ENCODE measurements at places on chromosomes 3 and 15.

DNA sequence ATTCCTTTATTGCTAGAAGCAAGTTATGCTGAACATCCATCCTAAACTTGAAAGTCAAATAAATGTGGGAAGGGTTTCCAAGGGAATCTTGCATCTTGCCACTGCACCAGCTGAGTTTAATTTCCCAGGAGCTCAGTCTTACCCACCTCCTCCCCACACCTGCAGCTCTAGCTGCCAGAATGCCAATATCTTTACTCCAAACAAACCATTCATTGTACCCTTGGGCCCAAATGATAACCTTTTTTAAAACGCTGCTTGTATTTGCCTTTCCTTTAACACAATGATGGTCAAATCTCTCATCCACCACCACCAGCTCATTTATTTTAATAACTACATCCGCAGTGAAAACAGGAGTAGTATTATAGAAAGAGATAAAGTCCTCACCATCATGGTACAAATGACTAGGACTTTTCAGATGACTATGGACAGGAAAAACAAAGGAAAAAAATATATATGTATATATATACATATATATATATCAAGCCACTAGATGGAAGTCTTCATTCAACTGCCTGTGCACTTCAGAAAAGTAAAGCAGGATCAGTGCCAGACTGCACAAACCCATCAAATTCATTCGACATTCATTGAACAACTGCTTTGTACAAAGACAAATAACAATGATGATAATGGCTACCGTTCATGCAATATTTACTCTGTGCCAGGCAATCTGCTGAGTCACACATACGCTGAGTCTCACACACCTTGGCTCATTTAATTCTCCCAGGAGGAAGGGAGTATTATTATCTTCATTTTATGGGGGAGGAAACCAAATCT, 44.0 kb downstream of the BFSP2 start:
- DNase-seq: no peak

DNA sequence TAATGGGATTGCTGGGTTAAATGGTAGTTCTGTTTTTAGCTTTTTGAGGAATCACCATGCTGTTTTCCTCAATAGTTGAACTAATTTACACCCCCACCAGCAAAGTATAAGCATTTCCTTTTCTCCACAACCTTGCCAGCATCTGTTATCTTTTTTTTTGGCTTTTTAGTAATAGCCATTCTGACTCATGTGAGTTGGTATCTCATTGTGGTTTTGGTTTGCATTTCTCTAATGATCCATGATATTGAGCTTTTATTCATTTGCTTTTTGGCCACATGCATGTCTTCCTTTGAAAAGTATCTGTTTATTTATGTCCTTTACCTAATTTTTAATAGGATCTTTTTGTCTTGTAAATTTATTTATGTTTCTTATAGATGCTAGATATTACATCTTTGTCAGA, 288.2 kb downstream of the EPHA6 start:
- no peak for DNase-seq

DNA sequence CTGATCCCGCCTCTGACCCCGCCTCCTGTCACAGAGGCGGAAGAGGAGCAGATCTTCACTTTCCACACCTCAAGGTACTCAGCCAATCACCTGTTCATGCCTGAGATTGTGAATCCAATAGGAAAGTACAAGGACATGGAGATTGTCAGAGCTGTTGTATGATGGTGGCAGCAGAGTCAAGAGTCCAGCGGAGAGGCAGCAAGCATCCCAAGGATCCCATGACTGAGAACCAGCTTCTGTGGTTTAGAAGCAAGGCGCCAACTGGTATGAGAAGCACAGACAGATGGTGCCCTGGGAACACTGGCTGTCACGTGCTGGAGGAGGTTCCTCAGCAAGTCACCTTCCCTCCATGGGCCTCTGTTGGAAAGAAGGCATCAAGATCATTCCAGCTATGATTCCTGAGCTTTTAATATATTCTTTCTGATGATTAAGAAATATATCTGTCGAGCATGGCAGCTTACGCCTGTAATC, 93.9 kb downstream of the CPN2 start:
- DNase-seq: no peak

DNA sequence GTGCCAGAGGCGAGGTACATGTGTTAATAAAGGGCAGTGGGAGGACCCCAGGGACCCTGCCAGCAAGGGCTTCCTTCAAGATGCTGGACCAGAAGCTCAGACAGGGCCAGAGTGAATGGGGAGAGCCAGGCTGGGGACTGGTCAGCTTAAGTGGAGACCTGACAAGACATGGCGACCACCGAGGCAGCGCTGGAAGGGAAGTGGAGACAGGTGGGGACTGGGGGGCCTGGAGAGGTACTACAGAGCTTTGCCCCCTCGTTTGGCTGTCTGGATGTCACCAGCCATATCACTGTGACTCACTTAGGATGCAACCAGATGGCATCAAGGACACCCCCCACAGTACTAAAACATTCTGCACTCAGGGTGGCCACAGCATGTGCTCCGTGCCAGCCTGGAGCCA, 97.9 kb downstream of the ADCY5 start:
- no peak for DNase-seq

DNA sequence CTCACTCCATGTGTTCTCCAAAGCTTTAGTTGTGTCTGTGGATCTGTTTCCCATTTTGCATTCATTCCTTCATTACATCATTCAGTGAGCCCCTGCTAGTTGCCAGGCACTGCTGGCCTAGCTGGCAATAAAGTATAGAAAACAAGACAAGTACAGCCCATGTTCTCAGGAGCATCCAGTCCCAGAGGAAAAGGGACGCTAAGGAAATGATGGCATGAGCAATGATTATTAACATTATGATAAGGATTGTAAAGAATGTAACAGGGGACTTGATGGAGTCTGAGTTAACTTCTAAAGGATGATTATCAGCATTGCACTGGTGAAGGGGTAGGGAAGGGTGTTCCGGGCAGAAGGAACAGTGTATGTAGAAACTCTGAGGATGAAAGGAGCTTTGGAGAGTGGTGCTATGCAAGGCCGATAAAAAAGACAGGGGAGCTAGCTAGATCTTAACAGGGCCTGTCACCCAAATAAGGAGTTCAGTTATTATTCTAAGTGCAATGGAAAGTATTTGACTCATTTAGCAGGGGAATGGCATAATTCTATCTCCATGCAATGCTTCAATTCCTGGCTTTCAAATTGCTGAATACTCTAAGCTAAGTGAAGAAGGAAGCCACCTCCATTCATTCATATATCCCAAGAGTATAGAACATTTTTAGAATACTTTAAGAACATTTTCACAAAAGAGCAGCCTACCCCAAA, 258.2 kb upstream of the STT3B start:
- no peak for DNase-seq

All from NCI-H524 (cell line).